ENCODE measurements at places on chromosomes 2 and 18. TPM values are rescaled to one million over a fixed set of nuclear protein-coding genes. Genes with fewer than 3 reads are reported as not detected.

- DNase-seq, result peak; percentile 57
These were observed 49.3 kb downstream of the GREB1 start for GRCh38 chr2:11582862-11583752.

- no peak for DNase-seq
These were observed 45.6 kb upstream of the ODC1 start for GRCh38 chr2:10493634-10494281.

DNA sequence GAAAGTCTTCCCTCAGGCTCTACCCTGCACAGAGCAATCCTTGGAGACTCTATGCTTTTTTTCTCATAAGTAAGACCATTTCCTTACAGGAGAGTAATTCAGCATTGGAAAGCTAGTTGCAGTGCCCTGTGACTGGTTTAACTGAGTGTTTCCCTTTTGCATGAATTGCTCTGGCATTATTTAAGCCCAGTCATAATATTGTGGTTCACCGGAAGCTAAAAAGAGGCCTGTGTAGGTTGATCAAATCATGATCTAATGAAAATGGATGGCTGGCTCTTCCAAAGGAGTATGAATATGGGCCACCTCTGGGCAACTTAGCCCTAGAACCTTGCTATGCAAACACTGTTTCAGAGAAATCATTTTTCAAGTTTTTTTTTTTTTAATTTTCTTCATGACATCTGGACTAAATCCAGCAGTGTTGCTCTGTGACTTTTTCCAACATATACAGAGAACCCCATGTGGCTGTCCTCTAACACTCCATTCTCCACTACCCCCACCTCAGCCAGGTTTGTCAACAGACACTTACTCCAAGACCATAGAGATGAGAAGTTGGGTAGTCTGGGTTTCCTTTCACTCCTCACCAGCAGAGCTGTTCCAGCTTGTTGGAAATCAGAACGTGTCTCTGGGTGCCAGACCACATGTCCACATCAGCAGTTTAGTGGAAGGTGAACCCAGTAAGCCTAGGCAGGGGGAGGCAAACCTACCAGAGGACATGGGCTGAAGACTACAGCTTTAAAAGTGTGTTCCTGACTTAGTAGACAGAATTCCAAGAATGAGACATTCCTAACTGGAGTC, 175.2 kb upstream of the SLC14A2 start:
- no peak for DNase-seq

GRCh38 chr2:227788561-227789018, 25.1 kb upstream of the CCL20 start:
- DNase-seq, result no peak

Gene COL6A3
- 84.5 TPM for total RNA-seq

Measured in Right ventricle myocardium inferior (tissue), 1 donor.